ENCODE measurements at places on chromosomes 6 and 20. TPM values are rescaled to one million over a fixed set of nuclear protein-coding genes. Genes with fewer than 3 reads are reported as not detected.

DNA sequence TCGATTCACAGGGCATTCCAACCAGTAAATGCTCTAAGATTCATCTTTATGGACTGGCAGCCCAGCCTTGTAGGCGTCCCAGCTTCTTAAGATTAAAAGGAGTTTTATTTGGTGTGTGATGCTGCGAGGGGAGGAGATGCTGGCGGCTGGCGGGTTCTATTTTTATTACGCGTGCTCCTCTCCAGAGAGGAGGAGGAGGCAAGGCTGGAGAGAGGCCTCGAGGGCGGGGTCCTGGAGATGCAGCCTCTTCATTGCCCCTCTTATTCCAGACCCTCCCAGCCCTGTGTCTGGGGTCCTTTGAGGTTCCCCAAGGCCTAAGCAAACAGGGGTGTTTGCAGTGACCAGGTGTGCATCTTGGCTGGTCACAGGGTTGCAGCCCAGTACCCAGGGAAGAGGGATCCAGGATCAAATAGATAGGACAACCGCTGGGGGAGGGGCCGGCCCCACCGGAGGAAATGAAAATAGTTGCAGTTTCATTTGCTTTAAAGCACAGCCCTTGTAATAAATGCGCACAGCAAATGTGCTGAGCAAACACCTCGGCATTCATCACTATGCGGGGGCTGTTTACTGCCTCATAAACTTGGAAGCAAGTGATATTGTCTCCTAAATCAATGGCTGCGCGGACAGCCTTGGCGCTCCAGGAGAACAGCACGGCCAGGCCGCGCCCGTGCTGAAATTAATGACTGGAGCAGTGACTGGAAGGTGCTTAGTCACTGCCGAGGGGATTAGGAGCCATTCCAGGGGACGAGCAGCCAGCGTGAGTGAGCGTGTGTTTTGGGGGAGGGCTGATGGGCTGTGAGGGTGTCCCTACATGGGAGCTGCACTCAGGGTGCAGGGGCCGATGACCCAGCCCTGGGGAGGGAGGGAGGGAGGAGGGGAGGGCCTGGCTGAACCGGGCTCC is 83.0 kb downstream of the TMEM242 start:
- H3K4me1 ChIP-seq: peaks cover 7% of the 10 kb centered on the region
- no peak overlapping the region for H3K27ac ChIP-seq
- H3K27me3 ChIP-seq: peaks cover 52% of the 10 kb centered on the region
- no peak for DNase-seq
- H3K36me3 ChIP-seq: peaks cover 6% of the 10 kb centered on the region

Gene UBE2C
- polyA plus RNA-seq: not detected

Gene GSTA2
- not detected for polyA plus RNA-seq

DNA sequence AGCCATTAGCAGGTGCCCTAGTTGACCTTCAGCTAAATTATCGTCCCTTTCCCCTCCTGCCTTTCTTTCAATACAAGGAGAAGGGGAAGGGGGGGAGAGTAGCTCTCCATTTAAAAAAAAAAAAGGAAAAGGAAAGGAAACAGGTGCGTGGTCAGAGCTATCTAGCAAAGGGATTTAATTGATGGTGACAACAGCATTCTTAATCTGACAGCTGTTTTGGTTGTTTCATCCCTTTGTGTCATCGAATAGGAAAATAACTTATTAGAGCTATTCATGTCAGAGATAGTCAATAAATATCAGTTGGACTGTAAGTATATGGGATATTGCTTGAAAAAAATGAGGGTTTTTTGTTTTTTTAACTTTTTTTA is 195.2 kb upstream of the SASH1 start:
- DNase-seq: no peak
- no peak overlapping the region for H3K4me3 ChIP-seq
- H3K27me3 ChIP-seq: peaks cover 29% of the 10 kb centered on the region
- H3K27ac ChIP-seq: no peak overlapping the region
- H3K4me1 ChIP-seq: no peaks in the 10 kb centered on the region
- H3K36me3 ChIP-seq: no peaks in the 10 kb centered on the region

DNA sequence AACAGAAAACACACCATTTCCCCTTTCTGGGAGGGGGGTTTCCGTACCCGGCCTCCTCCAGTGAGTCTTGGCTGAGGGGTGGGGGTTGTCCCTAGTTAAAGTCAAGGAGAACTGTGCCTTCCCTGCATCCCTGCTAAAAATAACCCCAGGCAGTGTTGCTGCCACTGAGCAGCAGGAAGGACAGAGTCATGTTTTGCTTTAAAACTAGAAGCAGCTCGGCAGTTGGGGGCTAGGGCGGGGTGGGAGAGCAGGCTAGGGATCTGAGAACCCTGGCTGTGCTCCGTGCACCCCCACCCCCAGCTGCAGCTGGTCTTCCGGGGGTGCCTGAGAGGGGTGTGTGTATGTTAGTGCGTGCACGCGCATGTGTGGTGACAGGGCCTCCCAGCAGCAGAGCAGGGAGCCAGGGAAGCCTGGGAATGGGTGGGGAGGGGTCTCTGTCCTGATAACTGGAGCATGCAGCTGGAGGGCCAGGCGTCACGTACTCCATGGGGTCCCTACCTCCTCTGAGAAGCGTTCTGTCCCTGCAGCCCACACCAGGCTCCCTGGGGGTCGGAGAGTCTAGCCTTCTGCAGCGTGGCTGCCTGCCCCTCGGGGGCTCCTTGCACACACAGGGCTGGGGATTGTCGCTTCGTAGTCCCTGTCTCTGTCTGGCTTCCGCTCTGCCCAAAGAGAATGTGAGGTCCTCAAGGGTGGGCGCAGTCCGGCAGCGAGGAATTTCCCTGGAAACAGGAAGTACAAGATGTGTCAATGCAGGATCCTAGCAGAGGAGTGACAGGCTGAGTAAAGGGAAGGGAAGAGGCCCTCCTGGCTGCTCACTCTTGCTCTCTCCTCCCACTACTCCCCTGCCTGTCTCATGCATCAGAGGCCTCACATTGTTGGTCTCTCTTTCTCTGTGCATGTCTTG is 16.8 kb upstream of the ARMC12 start:
- H3K4me3 ChIP-seq: peak overlapping the region; percentile 91
- peak; percentile 83 for DNase-seq
- H3K27me3 ChIP-seq: peaks cover 4% of the 10 kb centered on the region
- peaks cover 51% of the 10 kb centered on the region for H3K4me1 ChIP-seq

- no peak overlapping the region for H3K27ac ChIP-seq
- H3K27me3 ChIP-seq: peaks cover 42% of the 10 kb centered on the region
- peaks cover 7% of the 10 kb centered on the region for H3K4me1 ChIP-seq
These were observed 37.7 kb downstream of the C6orf132 start for GRCh38 chr6:42104804-42105125.

GRCh38 chr20:20276811-20277530 is 90.9 kb upstream of the INSM1 start:
- H3K36me3 ChIP-seq: no peaks in the 10 kb centered on the region
- no peak for DNase-seq
- H3K4me3 ChIP-seq: no peak overlapping the region
- no peaks in the 10 kb centered on the region for H3K4me1 ChIP-seq
- peaks cover 30% of the 10 kb centered on the region for H3K27me3 ChIP-seq
- no peak overlapping the region for H3K27ac ChIP-seq

Gene CRIP3
- polyA plus RNA-seq: 6.5 TPM

- no peak for DNase-seq
- no peak overlapping the region for H3K4me3 ChIP-seq
- no peaks in the 10 kb centered on the region for H3K27me3 ChIP-seq
- peak overlapping the region; percentile 16 for H3K27ac ChIP-seq
These were observed 31.6 kb upstream of the NEDD9 start for GRCh38 chr6:11264100-11264499.

Gene CLPSL2
- polyA plus RNA-seq: not detected

- DNase-seq: no peak
- H3K4me3 ChIP-seq: no peak overlapping the region
- H3K36me3 ChIP-seq: no peaks in the 10 kb centered on the region
- H3K4me1 ChIP-seq: no peaks in the 10 kb centered on the region
- peaks cover 4% of the 10 kb centered on the region for H3K27me3 ChIP-seq
These were observed 464.4 kb upstream of the CHD6 start for GRCh38 chr20:42082611-42083010.

Gene PRSS35
- polyA plus RNA-seq: not detected

DNA sequence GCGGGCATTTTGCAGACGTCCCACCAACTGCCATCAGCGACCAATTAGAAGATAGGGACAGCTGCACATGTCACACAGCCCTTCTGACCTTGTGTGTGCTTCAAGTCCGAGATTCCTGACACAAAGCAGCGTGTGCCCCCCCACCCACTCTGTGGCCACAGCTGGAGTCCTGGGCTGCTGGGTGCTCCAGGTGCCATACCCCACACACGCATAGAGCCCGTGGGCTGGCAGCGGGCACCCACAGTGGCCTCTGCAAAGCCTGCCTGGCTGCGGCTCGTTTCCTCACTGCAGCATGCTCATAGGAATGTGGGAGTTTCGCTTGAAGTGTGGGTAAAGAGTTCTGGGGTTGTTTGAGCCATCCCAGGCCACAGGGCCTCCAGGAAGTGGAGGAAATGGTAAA is 2.5 kb upstream of the ADRM1 start:
- H3K36me3 ChIP-seq: no peaks in the 10 kb centered on the region
- no peak for DNase-seq
- no peak overlapping the region for H3K27ac ChIP-seq
- no peak overlapping the region for H3K4me3 ChIP-seq

Gene CRISP2
- not detected for polyA plus RNA-seq

Gene LINC00237
- polyA plus RNA-seq: 0.29 TPM

Gene CLVS2
- not detected for polyA plus RNA-seq

GRCh38 chr6:147738099-147738498 is 229.6 kb downstream of the SAMD5 start:
- no peaks in the 10 kb centered on the region for H3K4me1 ChIP-seq
- no peaks in the 10 kb centered on the region for H3K36me3 ChIP-seq
- H3K27me3 ChIP-seq: no peaks in the 10 kb centered on the region

DNA sequence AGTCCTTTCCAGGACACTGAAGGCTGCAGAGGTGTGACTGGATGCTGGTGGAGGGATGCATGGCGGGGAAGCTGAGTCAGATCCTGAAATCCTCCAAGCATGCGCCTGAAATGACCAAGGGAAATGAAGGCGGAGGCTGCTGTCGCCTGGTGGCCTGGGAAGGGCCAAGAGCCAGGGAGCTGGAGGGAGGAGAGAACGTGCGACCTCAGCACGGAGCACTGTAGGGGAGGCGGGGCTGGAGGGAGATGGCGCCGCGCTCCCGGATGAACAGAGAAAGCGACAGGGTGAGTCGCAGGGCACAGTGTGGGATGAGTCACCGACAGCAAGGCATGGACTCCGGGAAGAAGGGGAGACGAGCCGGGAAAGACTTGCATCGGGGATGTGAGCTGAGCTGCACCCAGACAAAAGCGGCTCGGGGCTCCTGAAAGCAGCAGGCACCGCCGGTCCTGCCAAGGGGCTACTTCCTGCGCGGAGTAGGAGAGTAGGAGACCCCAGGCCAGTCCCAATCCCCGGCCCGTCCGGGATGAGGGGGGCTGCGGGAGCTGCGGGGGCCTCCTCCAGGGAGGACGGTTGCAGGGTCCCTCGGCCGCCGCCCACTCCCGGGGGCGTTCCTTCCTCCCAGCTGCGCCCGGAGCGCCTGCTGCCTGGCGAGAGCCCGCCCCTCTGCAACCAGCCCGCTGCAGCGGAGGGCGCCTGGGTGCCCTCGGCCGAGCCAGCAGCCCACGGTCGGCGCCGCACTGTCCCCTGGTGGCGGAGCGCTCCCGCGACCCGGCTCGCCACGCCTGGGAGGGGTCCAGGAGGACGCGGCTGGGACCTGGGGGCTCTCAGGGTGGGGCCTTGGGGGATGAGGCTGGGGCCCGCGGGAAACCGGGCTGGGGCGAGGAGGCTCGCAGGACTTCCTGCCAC is 11.0 kb upstream of the NQO2 start:
- H3K4me1 ChIP-seq: peaks cover 23% of the 10 kb centered on the region
- H3K27me3 ChIP-seq: no peaks in the 10 kb centered on the region
- H3K4me3 ChIP-seq: peak overlapping the region; percentile 98
- peak overlapping the region; percentile 100 for H3K27ac ChIP-seq
- DNase-seq: peak; percentile 84

- H3K27me3 ChIP-seq: peaks cover 15% of the 10 kb centered on the region
- peaks cover 9% of the 10 kb centered on the region for H3K36me3 ChIP-seq
- no peak overlapping the region for H3K27ac ChIP-seq
- no peak for DNase-seq
- no peak overlapping the region for H3K4me3 ChIP-seq
These were observed 139.7 kb upstream of the RPS6KA2 start for GRCh38 chr6:166766769-166767168.

Gene PHF1
- polyA plus RNA-seq: 82.3 TPM

Gene PRPH2
- not detected for polyA plus RNA-seq

GRCh38 chr6:114218437-114219340 is 124.1 kb downstream of the HS3ST5 start:
- H3K27ac ChIP-seq: no peak overlapping the region
- H3K4me1 ChIP-seq: no peaks in the 10 kb centered on the region
- no peak for DNase-seq
- H3K36me3 ChIP-seq: no peaks in the 10 kb centered on the region
- H3K4me3 ChIP-seq: no peak overlapping the region

Gene SMPDL3A
- not detected for polyA plus RNA-seq

DNA sequence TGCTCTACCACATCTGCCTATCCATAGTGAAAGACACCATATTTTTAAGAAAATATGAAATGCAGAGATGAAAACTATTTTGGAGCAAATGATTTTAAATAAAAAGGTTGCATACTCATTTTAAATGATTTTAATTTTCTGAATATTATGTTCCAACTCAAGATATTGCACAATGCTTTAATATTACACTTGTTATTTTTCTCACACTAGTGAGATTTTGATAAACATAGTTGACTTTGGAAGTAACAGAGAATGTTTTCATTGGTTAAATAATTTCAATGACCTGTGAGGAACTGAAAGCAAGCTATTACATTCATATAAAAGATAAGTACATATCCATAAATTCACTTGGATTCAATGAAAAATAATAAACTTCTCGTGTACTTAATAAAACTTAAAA is 7.2 kb upstream of the TMEM30A start:
- H3K27me3 ChIP-seq: no peaks in the 10 kb centered on the region
- peaks cover 4% of the 10 kb centered on the region for H3K4me1 ChIP-seq
- no peaks in the 10 kb centered on the region for H3K36me3 ChIP-seq
- no peak overlapping the region for H3K27ac ChIP-seq

All from naive B cell (primary cell).